Stimulated activated CD8-positive, alpha-beta memory T cell treated with anti-CD3 and anti-CD28 coated beads, Interleukin-4, amount 100 ng/mL, for 1 hour (primary cell): ENCODE measurements at places on chromosomes 12 and 14.
A peak's percentile ranks its signal among the peaks of the same experiment; 100 is the strongest.

DNA sequence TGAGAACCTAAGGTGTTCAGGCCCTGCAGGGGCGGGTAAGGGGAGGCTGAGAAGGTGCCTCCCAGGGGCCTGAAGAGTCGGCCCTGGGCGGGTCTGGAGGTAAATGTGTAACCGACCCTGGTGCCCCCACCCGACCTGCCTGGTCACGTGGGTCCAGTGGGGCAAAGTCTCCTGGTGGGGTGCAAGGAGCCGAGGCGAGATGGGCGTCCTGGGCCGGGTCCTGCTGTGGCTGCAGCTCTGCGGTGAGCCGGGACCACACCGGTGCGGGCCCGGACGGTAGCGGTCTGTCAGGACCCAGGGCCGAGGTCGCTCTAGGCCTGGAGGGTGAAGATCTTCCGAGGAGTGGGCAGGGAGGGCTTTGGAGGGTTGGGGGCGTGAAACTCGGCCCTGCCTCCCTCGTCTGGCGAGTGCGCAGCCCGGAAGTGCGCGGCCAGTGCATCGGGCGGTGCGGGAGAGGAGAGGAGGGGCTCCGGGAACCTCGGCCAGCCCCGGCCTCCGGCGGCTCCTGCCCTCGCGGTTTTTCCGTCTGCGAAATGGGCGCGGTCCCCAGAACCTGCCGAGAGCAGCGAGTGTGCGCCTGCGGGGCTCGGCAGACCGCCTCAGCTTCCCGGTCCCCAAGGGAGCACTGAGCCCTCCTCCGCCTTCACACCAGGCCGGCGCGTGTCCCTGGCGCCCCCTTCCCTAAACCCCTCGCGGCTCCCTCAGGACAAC is at the start of gene AMN:
AMN (plus strand) TSS at position 174 of the 711 bp plus-strand sequence; CDS start at position 200, 26 bp downstream.
- no peak for DNase-seq

DNA sequence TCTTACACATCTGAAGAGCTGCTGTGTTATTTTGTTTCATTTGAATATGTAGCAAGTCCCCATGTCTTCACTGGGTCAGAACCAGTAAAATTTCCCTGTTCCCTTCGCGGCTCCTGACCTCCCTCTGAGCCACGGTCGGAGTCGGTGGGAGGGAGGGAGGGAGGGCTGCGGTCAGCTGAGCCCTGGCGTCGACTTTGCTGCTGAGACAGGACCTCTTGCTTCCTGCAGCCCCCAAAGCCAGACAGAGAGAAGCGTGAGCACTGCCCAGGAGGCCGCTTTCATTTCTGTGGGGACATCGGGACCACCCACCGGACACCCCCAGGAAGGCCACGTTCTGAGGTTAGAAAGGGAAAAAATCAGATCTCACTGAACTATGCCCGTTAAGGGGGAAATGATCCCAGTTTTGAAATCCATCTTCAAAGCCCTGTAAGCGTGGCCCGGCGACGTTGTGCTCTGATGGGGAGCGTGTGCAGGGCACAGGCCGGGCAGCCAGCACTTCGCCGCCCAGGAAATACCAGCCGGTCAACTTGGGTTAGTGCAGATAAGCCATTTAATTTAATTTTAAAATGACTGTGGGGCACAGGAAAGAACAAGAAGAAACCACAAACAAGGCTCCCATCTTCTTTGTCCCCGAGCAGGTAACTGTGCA is 42.1 kb downstream of the NOC4L start:
- no peak for DNase-seq

GRCh38 chr12:78244916-78245507 is 414.3 kb downstream of the NAV3 start:
- DNase-seq: no peak

DNA sequence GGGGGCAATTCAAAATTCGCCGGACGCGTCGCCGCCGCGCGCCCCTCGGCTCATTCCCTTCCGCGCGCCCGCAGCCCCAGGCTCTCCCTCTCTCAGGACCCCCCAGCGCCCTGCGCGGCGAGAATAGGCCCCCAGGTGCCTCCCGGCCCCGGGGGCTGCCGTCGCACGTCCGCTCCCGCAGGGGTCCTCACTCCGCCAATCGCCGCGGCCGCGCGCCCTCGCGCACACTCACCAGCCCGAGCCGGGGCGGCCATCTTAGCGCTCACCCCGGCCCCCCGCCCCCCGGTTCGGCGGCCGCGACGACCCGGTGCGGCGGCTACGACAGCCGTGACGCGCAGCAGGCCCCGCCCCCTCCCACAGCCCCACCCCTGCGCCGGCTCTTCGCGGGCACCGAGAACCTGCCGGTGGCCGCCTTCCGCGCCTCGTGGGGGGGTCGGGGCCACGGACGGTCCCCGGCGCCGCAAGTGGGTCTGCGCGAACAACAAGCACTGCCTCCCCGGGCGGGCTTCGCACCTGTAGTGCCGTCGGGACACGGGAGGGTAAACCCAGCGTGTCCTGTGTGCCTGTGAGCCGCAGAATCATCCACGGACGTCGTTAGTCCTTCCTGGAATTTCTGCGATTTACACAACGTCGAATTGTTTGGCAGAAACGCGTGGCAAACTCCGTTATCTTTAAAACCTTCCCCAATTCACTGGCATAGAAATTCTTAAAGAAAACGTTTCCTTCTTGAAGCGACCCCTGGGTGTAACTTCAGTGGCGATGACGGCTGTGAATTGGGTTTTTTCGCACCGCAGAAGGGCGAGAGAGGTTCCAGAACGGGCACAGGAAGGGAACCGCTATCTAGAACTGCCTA is 2.5 kb downstream of the USP44 start:
- DNase-seq: peak; percentile 25

DNA sequence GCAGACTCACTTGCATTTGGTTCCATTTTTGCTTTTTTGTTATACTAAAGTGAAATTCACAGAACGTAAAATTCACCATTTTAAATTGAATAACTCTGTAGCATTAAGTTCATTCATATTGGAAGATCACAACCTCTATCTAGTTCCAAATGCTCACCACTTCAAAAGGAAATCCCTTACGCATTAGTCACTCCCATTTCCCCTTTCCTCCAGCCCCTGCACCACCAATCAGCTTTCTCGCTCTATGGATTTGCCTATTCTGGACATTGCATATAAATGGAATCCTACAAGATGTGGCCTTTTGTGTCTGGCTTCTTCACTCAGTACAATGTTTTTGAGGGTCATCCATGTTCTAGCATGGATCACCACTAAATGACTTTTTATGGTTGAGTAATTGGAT is 294.5 kb downstream of the KSR2 start:
- DNase-seq: no peak

DNA sequence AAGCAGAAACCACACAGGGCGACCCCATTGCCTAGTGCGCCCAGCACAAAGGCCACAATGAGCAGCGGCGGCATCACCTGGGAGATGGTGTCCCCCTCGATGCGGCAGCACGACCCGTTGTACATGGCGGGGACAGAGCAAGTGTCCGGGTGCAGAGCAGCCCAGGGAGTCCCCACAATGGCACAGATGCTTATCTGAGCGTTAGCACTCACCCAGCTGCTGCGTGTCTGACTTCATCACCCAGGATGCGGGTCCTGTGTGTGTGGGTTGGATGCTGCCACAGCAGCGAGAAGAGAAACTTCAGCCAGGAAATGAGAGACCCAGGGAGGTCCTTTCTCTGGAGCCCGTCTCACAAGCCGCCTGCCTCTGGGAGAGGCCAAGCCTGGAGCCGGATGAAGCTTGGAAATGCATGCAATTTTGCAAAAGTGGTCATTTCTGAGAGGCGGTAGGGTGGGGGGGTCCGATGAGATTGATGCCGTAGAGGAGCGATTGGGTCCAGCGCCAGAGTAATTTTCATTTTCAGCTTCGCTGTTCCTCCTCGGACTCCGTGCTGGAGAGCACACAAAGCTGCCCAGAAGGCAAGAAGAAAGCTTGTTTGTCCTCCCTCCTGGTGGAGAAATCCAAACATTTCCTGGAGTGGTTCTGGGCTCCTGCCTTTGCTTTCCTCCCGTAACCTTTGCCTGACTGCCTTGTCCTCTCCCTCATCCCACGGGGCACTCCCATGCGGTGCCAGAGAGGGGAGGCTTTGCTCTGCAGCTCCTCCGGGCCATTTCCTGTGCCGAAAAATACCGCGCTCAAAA is at the start of gene HCAR1:
HCAR1 (minus strand) TSS at position 630 of the 800 bp plus-strand sequence; CDS start at position 125, 505 bp downstream.
- no peak for DNase-seq

DNA sequence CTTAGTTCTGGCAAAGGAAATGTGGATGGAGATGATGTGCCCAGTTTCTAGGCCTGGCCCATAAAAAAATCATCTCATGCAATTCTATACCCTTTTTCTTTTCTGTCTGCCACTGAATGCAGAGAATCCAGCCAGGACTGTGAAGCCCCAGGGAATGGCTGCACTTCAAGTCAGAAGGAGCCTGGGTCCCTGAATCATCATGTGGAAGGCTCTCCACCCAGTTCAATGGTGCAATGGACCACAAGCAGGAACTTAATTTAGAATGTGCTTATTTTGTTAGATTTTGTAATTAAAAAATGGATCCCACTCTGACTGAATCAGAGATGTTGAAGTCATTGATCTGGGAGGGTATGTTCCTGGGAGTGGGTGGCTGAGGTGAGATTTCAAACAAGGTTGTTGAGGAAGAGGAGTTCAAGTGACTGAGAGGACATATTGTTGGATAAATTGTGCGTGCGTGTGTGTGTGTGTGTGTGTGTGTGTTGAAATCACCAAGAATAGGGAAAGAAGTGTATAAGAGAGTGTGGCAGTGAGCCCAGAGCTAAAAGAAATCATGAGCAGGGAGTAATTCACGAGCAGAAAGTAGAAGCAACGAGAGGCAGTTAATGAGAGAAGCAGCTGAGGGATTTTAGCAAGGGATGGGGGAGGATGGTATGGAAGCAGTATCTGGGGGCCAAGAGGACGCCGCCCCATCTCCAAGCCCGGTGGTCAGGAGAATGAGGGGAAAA is 125.4 kb downstream of the TMX1 start:
- DNase-seq: no peak

- DNase-seq: no peak
These were observed 203.7 kb downstream of the CACNA1C start for GRCh38 chr12:2256453-2256852.

- no peak for DNase-seq
These were observed 26.8 kb downstream of the ANKS1B start for GRCh38 chr12:99957866-99958466.

- peak; percentile 44 for DNase-seq
These were observed 1.1 kb upstream of the RNASE4 start for GRCh38 chr14:20683125-20683890.
